Activated CD4-positive, alpha-beta T cell treated with anti-CD3 and anti-CD28 coated beads, Interleukin-2, amount 10 ng/mL, durations not matched to agents 7 days and 5 days (primary cell): ENCODE measurements at places on chromosomes 7 and 10.
A peak's percentile ranks its signal among the peaks of the same experiment; 100 is the strongest.

- DNase-seq: no peak
Measured at GRCh38 chr7:41872966-41873365, 170.1 kb upstream of the INHBA start.

DNA sequence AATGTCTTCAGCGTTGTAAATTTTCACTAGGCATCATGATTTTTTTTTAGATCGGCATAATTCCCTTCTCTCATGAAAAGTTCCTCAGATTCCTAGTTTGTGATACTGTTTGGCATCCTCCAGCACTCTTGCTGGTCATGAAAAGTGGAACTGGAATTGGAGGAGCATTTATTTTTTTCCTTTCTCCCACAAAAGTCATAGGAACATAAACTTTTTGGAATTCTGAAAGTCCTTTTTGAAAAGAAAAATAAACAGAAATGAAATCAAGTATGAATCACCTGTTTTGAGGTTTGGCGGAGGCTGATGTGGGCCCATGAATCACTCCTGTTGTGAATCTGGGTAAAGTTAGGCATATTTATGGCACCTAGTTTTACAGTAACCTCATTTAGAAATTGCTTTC, 17.7 kb downstream of the CACNB2 start:
- DNase-seq: no peak

DNA sequence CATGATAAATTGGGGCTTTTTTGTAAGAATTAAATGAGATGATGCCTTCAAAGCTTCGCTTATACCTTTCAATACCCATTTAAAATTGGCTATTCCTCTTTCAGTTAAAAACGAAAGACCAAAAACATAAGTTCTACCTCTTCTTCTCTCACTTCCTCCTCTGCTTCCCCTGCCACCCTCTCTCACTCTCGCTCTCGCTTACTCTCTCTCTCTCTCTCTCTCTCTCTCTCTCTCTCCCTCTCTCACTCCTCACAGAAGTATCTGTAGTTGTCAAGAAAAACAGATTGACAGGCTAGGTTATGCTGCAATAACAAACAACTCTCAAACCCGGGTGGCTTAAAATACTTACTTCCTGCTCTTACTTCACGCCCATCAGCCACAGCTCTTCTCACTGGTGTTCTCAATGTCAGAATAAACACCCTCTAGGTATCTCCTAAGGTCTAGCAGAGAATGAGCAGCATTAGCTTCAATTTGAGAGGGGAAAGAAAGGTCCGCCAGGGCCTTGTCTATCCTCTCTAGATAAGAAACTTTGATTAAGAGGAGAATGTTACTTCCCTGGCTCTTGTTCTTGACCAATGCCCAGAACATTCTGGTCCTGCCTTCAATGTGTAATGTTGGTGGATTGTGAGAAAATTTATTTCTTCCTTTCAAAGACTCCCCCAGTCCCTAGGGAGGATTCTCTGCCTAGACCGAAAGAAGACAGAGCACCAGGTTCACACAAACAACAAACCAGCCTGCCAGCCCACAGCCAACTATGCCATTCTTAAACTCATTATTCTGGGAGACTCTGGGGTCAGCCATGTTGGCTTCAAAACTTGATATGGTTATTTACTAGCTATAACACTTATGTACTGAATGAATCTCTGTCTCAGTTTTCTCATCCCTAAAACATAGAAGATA, 1028.7 kb downstream of the XPNPEP1 start:
- DNase-seq: no peak

DNA sequence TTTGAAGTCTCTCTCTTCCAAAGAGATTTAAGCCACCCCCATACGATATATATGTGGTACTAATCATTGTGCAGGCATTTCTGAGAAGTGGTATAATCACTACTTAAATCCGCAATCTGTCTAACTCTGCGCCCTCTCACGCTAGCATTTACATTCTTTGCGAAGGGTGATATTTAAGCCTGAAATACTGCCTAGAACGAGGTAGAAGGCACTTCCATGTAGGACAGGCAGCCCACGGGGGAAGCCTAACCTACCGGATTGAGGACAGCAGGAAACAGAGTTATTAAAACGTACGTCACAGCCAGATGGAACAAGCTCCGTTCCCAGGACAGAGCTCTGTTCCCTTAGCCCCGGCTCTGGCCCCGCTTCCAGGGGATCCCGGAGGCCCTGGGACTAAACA, 59.3 kb upstream of the ECHDC3 start:
- DNase-seq: no peak

- DNase-seq: no peak
Measured at GRCh38 chr10:62057359-62057758, 155.9 kb downstream of the ARID5B start.

DNA sequence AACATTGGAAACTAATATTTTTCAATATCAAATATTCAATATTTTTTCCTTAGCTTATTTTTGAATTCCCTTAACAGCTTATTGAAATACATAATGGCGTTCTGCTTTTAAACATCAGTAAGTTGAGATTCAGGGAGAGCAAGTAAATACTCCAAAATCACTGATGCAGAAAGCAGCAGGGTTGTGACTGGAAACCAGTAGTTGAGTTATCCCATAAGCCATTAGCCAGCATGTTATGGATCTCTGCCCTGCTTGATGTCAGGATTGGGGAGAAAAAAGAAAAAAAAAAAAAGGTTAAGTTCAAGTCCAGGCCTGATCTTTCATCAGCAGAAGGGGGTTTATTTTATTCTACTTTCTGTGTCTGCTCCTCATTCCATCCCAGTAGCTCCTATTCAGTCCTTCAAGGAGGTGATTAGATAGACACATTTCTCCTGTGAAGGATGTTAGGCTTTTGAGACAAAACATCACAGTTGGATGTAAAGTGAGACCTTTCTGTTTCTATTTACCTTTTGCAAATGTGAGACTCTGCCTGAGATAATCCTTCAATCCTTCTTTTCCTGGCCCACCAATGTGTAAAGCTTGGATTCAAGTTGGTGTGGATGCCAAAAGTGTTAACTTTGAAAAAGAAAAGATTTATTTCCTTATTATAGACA, 110.9 kb upstream of the HDAC9 start:
- no peak for DNase-seq

DNA sequence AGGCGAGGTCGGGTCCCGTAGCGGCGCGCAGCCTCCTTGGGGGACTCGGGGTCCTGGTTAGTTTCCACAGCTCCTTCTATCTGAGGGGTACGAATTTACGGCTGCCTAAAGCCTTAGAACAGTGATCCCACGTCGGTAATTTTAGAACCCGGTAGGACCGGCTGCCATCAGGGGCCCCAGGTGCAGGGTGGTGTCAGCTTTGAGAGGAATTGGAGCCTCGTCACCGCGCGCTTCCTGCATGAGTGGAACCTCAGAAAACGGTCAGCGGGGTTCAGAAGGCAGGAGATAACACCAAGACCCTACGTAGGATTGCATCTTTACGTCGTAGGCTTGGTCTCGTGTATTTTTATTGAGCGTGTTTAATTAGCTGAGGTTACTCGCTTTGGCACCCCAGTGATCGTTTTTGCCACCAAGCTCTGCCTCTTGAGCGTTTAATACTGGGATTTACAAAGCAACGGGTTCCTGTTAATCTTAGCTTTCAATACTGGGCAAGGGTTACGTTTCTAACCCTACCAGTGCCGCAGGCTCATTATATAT, 443 bp downstream of the RNF32 start:
- DNase-seq: peak; percentile 69

GRCh38 chr10:100238429-100238828, 9.0 kb upstream of the CHUK start:
- no peak for DNase-seq

DNA sequence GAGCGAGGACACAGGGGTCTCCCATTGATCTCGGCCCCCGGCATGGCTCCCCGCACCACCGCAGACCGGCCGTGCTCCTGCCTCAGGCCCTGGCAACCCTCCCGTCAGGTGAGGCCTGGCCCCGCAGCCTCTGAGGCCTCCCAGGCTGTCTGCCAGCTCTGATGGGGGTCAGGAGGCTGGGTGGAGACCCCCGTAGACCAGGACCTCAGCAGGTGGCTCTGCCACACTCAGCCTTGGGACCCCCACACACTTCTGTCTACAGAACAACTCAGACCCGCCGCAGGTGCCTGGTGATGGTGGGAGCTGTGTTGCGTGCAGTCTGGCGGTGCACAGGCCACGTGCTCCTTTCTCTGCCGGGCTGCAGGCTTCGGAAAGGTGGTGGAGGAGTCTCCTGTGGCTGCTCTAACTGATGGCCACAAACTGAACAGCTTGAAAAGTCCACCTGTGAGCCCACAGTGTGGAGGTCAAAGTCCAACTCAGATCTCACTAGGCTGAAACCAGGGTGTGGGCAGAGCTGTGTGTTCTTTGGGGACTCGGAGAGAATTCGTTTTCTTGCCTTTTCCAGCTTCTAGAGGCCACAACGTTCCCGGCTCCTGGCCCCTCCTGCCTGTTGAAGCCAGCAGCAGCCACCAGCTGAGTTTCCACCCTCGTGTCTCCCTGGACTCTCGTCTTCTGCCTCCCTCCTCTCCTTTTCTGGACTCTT, 62.5 kb downstream of the PWWP2B start:
- DNase-seq: no peak

- peak; percentile 11 for DNase-seq
Measured at GRCh38 chr10:929960-930624, 1.4 kb downstream of the LARP4B start.

GRCh38 chr7:105978035-105978434, 15.0 kb downstream of the CDHR3 start:
- DNase-seq: no peak

DNA sequence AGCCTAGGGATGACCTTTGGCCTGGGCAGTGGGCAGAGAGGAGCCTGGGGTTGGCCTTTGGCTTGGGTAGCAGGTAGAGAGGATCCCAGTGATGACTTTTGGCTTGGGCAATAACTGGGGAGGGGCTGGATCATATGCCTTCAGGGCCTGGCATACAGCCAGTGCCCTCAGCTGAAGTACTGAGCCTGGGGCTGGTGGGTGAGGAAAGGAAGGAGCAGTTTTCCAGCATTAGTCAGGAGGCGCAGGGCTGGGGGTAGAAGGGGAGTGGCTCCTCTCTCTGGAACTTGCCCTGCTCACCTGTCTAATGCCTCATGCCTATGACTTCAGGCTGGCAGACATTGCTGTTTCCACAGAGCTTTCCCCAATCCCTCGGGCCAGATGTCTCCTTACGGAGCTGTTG, 15.2 kb upstream of the COMTD1 start:
- no peak for DNase-seq

- DNase-seq: peak; percentile 31
Measured at GRCh38 chr10:71285180-71285545, 33.9 kb upstream of the SLC29A3 start.

DNA sequence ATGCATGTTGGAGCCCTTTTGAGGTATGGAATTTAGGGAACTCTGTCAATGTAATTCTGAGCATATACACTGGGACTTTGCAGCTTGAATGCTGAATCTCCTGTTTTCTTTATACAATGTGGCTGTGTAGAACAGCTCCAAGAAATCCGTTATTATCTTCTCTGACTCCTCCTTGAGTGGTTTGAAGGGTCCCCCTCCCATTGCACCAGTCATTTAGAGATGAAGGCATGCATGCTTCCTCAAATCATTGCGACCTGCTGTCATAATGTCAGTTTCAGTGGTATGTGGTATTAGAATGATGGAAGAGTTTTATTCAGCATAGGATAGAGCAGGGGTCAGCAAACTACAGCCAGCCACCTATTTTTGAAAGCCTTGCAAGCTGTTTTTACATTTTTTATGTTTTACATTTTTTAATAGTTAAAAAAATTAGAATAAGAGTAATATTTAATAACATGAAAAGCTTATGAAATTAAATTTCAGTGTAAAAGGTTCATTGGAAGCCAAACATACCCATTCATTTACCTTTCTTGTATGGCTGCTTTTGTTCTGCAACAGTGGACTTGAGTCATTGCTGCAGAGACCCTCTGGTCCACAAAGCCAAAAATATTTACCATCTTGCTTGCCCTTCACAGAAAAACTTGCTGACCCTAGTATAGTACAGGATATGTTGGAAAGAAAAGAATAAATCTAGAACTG, 8.1 kb downstream of the STK17A start:
- DNase-seq: peak; percentile 46

GRCh38 chr7:100642534-100642907, 1.2 kb upstream of the TFR2 start:
- peak; percentile 34 for DNase-seq

DNA sequence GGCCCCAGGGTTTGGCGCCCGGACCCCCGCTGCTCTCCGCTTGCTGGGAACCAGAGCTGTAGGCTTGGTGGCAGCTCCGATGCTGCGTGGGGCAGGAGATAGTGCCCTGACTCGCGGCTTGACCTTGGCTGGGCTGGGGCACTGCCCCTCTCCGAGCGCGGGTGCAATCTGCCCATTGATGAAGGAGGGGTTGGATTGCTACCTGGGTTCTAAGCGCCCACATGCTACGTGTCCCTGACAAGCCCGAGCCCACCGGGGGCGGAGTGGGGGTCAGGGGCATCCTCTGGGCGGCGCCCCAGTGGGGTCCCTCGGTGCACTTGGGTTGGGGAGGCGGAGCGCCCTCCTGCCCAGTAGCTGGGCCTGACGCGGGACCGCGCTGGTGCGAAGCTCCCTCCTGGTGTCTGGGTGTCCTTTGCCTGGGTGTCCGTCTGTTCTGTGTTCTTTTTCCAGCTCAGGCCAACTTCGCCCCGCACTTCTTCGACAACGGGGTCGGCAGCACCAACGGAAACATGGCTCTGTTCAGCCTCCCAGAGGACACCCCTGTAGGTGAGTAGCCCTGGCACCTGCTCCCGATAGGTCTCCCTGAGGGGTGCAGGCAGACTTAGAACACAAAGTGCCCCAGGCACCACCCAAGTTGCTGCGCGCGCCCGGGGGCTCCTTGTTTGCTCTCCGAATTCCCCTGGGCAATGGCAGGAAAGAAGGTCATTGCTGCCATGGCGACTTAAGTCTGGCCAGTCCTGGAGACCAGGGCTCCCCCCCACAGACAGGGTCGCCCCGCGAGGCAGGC, 900 bp downstream of the CDHR1 start:
- DNase-seq: no peak

- DNase-seq: no peak
Measured at GRCh38 chr10:59628456-59628855, 81.2 kb downstream of the SLC16A9 start.

DNA sequence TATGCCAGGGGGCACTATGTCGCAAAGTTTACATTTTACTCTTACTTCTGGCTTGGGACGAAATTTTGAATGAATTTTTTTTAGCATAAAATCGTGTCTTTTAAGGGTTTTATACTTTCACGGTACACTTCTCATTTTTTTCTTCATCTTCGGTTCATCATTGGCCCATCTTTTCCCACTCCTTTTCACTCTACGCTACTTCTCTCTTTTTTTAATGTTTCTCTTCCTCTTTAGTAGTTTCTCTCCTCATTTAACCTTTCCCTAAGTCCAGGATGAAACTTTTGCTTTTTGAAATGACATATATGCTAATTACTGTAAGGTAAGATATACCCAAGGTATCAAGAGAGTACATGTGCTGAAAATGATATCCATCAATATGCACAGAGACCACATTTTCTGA, 39.5 kb downstream of the C7orf33 start:
- DNase-seq: no peak

- peak; percentile 5 for DNase-seq
Measured at GRCh38 chr10:133458021-133458709, 4.4 kb downstream of the SCART1 start.

- DNase-seq: no peak
Measured at GRCh38 chr10:59876695-59877094, 29.7 kb downstream of the CCDC6 start.

DNA sequence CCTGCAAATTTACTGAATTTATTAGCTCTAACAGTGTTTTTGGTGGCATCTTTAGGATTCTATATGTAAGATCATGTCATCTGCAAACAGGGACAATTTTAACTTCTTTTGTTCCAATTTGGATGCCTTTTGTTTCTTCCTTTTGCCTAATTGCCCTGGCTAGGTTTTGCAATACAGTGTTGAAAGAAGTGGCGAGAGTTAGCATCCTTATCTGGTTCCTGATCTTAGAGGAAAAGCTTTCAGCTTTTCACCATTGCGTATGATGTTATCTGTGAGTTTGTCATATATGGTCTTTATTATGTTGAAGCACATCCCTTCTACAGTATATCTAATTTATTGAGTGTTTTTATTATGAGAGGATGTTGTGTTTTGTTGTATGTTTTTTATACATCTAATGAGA, 301.4 kb downstream of the PTPRN2 start:
- DNase-seq: no peak
